ENCODE measurements at places on chromosomes 4 and X. TPM values are rescaled to one million over a fixed set of nuclear protein-coding genes. Genes with fewer than 3 reads are reported as not detected.

DNA sequence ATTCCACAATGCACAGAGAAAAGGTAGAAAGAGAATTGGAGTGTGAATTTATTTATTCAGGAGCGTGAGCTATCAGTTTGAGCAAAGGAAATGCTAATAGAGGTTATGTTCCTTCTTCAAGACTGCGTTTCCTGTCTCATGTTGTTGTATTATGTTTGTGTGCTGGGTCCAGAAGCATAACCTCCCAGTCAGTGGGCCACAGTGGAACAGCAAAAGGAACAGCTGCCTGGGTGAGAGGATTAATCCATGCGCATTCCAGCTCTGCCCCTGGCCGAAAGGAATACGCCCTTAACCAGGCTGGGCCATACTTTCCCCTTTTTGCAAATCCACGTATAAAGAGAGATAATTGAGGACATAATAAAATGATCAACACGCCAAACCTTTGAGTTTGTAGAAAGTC, 32.4 kb upstream of the ARX start:
- no peak overlapping the region for H3K27ac ChIP-seq
- DNase-seq: no peak
- H3K4me1 ChIP-seq: no peaks in the 10 kb centered on the region
- H3K27me3 ChIP-seq: no peaks in the 10 kb centered on the region
- H3K4me3 ChIP-seq: no peak overlapping the region

Gene LANCL3
- not detected for total RNA-seq

DNA sequence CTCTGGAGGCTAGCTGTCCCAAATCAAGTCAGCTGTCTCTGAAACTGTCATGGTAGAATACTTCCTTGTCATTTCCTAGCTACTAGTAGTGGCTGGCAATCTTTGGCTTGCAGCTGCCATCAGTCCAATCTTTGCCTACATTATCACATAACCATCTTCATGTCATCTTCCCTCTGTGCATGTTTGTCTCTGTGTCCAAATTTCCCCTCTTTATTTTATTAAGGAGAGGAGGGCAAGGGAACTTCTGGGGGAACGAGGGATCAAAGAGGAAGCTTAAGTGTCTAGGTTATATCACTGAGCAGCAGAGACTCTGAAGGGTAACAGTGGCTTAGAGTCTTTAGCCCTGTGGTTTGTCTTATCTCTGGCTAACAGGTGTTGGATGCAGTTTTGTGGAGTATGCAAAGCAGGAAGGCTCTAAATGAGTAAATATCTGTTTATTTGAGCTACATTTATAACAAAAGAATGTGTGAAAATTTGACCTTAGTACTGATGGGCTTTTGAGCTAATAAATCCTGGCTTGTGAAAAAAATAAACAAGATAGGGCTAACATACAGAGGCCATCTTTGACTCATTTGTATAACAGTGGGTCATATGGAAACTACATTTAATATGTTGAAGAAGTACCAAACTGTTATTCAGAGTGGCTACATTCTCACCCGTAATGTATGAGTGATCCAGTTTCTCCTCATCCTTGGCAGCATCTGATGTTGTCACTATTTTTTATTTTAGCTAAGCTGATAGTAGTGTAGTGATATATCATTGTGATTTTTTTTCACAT, 49.4 kb upstream of the ENOX2 start:
- H3K36me3 ChIP-seq: no peaks in the 10 kb centered on the region
- H3K4me1 ChIP-seq: no peaks in the 10 kb centered on the region
- no peak for DNase-seq
- H3K4me3 ChIP-seq: no peak overlapping the region
- no peak overlapping the region for H3K27ac ChIP-seq

GRCh38 chrX:151860827-151861226, 51.9 kb upstream of the MAGEA4 start:
- no peak overlapping the region for H3K4me3 ChIP-seq
- no peak overlapping the region for H3K27ac ChIP-seq
- H3K4me1 ChIP-seq: no peaks in the 10 kb centered on the region
- DNase-seq: no peak

Gene GAGE13
- not detected for total RNA-seq

DNA sequence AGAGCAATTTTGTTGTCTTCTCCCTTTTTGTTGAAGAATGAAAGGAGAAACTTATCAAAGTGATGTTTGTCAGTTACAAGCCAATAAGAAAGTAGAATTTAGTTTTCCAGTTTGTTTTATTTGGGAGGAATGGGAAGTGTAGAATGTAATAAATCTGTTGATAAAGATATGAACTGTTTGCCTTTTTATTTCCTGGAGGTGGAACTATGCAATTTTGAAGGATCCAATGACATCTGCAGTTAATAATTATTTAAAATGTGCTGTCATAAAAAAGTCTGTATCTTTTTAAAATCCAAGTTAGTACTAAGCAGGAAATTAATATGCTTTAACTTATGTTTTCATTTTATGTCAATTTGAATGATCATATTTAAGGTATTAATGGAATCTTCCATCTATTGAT, 44.9 kb downstream of the PF4 start:
- no peak for DNase-seq
- H3K27me3 ChIP-seq: no peaks in the 10 kb centered on the region
- no peaks in the 10 kb centered on the region for H3K36me3 ChIP-seq
- H3K4me1 ChIP-seq: no peaks in the 10 kb centered on the region

Gene CXorf38
- total RNA-seq: 4.1 TPM
